ENCODE measurements at places on chromosomes 2 and 18.

DNA sequence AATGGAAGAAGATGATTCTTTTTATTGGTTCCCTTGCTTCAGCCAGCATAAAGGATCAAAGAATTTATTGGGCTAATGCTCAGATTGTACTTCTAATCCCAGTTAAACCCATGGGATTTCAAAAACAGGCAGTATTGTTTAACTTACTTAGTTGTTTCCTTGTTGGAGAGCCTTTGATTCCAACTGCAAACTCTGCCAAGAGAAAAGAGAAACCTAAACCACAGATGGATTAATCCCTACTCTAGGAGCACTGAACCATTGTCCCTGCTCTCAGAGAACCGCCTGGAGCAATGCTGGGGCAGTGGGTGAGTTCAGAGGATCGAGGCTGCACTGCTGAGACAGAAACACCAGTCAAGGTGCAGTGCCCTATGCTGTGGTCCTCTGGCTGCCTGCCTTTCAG, 44.9 kb upstream of the SIGLEC15 start:
- DNase-seq: no peak

DNA sequence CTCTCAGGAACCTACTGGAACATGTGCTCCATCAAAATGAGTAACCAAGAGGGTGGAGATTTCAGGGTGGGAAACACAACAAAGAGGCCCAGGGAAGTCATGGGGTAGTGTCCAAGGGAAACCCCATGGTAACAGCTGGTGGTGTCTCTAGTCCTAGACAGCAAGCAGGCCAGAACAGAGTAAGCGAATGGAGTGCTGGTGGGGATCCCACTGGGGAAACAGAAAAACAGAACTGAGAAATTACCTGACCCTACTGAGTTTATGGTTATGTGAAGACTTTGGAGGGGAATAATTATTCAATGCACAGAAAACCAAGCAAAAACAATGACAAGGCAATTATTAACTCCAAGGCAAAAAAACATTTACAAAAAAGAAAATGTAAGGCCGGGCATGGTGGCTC, 16.9 kb downstream of the ERCC3 start:
- no peak for DNase-seq

DNA sequence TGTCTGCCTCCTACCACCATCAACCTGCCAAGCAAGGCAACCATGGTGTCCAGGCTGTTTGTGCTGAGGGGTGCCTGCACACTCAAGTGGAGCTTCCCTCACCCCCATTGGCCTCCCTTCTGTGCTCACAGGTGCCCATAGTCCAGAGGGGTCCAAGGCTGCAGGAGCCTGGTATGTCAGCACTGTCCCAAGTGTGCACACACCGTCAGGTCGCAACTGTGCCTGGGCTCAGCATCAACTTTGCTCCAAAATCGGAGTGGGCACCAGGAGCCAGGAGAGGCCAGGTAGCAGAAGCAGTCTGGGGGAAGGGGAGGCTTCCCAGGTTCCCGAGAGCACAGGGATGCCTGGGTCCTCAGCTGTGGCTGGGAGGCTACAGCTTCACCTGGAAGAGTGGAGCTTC, 1528.2 kb upstream of the SLC39A10 start:
- DNase-seq: no peak

DNA sequence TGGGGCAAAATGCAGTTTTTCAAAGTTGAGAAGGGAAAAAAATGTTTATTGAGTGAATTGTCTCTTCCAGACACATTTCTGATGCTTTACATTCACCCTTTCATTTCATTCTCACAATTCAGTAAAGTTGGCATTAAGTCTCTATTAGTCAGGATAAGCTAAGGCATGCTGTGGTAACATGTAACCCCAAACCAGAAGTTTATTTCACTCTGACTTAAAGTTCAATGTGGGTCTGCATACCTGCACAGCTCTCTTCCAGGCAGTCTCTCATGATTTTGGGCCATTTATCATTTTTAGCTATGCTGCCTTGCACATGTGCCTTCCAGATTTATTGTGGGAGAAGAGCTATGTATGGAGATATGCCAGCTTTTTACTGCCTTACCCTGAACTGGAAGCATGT, 48.0 kb downstream of the DDX18 start:
- no peak for DNase-seq

- no peak for DNase-seq
These were observed 108.7 kb downstream of the ZNF521 start for GRCh38 chr18:25243257-25243656.

DNA sequence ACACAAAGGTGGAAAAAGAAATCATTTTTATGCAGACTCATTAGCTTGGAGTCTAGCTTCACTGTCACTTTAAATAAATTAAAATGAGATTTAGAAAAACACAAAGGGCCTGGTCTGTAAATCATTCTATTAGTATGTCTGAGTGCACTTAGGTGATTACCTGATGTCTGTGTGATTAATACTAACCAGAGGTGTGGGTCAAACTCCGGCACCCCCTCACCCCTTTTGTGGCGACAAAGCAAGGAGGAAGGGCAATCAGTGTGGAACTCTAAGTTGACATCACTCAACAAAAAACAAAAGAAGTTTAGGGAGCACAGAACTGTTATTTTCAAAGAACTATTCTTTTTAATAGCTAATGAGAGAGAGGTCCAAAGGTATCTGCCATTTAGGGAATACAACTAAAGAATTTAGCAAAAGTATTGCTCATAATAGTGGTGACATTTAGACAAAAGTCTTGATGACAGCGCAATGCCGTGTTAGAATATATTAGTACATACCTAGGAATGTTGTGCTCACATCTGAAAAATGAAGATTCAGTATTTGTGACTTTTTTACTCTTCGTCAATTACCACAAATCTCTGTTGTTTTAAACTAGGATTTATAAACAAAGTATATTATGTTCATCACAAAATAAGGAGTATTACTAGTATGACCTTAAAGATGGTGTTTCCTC, 66.3 kb downstream of the ZEB2 start:
- DNase-seq: no peak

DNA sequence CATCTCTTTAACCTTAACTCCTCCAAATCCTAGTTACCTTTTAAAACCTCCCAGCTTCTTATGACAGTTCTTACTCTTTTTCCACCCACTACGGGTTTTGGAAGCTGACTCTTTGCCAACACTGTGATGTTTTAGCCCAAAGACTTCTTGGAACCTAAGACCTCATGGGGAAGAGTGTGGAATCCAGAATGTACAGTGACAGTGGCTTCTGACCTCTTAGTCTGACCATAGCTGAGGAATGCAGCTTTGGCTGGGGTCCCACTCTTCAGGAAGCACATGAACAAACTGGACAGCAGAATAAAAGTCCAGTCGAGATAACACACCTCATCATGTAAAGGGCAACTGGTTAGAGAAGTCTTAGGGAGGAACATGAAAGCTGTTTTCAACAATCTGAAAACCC, 161.1 kb upstream of the PKDCC start:
- no peak for DNase-seq

GRCh38 chr2:30255026-30255425, 23.7 kb downstream of the LBH start:
- no peak for DNase-seq

GRCh38 chr18:48058486-48058885, 128.0 kb upstream of the SMAD2 start:
- DNase-seq: no peak

GRCh38 chr2:6941299-6942046, 24.3 kb downstream of the RNF144A start:
- DNase-seq: no peak

GRCh38 chr2:234673961-234674759, 177.3 kb upstream of the ARL4C start:
- DNase-seq: no peak

DNA sequence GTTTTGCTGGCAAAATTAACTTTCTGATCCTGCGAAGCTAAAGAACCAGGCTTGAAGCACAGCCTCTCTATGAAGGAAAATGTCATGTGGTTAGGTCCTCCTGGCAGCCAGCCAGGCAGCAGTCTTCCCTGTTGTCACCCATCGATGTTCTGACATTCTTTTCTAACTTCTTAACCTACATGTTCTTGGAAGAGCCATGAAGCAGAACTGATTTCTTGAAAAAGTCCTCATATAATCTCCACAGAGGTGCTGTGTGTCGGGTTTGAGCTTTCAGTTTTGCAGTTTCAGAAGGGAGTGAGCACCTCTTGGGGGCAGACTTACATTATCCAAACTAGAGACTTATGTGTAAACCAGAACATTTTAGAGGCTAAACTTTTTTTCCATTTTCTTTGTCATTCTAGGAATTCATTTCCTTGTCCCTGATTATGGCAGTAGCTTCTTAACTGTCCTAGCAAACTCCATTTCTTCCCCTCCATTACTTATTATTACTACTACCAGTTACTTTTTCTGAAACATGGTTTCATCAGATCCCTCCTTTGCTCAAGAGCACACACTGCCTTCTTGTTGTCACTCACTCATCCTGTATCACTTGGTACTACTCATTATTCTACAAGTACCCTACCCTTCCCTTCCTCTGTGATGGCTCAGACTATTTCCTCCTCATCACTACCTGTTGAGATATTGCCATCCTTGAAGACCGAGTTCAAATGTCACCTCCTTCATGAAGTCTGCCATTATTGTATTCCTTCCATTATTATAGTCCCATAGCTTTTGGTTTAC, 31.1 kb downstream of the DOK1 start:
- DNase-seq: no peak

GRCh38 chr2:28361991-28362710, 30.5 kb upstream of the FOSL2 start:
- no peak for DNase-seq

DNA sequence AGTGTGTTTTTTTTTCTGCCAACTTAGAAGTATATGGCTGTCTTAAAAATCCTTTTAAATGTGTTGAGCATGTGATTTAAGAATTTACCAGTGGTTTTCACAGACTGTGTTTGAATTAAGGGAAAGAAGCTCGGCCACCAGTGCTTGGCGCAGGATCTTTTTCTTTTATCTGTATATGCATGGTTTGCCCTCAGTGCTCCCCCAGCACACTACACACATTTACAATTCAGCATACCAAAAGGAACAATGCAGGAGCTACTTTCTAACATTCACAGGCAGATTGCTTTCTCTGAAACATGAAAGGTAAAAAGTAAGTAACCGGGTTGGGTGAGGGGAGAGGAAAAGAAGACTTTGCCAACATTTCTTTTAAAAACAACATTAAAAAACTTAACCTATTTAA, 3.9 kb downstream of the SALL3 start:
- DNase-seq: no peak

DNA sequence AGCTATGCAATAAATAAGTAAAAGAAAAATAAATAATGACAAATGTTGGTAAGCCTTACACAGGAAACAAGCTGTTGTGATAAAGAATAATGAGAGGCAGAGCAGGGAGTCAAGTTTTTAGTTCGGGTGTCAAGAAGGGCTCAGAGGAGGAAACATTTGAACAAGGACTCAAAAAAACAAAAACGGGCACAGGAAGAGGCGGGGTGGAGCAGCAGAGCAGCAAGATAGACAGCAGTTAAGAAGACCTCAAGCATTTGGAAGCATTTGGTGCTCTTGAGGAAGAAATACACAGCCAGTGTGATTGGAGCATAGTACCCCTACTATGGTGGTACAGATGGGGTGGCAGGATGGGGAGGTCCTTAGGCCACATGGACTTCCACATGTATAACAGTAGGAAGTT, 2.8 kb downstream of the TMEM169 start:
- DNase-seq: no peak

GRCh38 chr2:241933179-241933911, 63.8 kb downstream of the RTP5 start:
- no peak for DNase-seq

GRCh38 chr18:35457140-35457704, 40.5 kb downstream of the INO80C start:
- no peak for DNase-seq

DNA sequence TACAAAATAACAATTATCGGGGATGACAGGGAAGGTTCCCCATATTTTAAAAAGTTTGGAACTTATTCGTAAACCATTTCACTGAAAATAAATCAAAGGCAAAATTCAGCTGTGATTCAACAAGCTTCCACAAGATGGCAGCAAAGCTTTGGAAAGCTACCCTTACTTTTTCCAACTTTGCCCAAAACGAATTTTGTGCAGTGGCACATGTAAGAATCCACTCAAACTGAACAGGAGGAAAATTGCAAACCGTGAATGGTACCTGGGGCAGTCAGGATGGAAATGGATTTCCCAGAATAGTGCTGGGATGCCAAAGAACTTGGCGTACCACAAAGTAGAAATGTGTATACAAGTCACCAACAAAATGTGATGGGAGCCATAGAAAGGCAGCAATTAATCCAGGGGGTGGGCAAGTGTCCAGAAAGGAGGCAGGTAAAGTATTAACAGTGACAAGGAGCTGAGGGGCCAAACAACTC, 10.7 kb downstream of the RPL31 start:
- no peak for DNase-seq

- DNase-seq: no peak
These were observed 33.0 kb downstream of the MROH2A start for GRCh38 chr2:233811087-233811486.

DNA sequence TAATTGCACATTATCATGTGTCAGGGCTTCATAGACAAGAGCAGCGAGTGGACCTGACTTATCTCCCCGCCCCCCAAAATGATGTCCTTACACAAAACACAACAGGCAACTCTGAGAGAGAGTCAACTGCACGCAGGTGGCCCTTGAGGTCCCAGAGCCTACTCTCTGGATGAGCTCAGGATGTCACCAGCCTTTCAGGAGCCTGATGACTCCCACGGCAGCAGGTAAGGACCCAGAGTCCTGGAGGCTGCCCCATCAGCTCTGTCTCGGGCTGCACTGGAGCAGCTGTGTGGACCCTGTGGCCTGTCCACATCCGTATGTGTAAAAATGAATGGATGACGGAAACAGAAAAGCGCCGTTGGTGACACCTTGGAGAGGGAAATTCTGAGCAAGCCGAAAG, 130.9 kb downstream of the HDAC4 start:
- DNase-seq: no peak

DNA sequence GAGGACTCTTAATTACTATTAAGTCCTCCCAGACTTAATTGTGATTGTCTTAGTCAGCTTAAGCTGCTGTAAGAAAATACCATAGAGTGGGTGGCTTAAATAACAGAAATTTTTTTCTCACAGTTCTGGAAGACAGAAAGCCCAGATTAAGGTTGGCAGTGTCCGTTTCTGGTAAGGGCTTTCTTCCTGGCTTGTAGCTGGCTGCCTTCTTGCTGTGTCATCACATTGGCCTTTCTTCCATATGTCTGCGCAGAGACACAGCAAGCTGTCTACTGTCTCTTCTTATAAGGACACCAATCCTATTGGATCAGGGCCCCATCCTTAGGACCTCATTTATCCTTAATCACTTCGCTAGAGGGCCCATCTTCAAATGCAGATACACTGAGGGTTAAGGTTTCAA, 38.5 kb downstream of the ASXL3 start:
- no peak for DNase-seq

- no peak for DNase-seq
These were observed 29.6 kb downstream of the SH3BP4 start for GRCh38 chr2:234981197-234982095.

- DNase-seq: no peak
These were observed 692.1 kb upstream of the CELF4 start for GRCh38 chr18:38257661-38258060.

- DNase-seq: no peak
These were observed 948.3 kb downstream of the CNTNAP5 start for GRCh38 chr2:124973396-124973795.

DNA sequence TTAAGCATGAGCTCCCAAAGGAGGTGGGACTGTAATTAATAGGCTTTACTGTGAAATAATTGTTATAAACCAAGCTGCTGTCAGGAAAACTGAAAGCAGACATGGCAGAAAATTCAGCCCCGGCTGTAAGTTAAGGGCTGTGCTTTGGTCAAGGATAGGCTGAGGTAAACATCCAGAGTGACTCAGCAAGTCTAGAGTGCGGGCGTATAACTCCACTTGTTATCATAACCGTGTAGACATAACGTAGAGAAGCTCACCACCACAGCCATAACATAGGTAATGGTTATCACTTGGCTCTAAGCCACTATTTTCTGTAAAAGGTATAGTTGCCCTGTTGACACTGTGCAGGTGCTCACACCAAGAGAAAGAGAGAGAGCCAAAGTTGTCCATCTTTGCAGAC, 316.8 kb downstream of the DCDC2C start:
- DNase-seq: no peak

Measured in stimulated activated CD8-positive, alpha-beta memory T cell treated with anti-CD3 and anti-CD28 coated beads, Interleukin-7, amount 100 ng/mL, for 24 hours (primary cell).